ENCODE measurements at places on chromosomes 4 and X.

GRCh38 chr4:604131-604530, 21.2 kb upstream of the PDE6B start:
- DNase-seq = no peak

GRCh38 chrX:119647552-119648420, 41.6 kb upstream of the NKRF start:
- DNase-seq = no peak

DNA sequence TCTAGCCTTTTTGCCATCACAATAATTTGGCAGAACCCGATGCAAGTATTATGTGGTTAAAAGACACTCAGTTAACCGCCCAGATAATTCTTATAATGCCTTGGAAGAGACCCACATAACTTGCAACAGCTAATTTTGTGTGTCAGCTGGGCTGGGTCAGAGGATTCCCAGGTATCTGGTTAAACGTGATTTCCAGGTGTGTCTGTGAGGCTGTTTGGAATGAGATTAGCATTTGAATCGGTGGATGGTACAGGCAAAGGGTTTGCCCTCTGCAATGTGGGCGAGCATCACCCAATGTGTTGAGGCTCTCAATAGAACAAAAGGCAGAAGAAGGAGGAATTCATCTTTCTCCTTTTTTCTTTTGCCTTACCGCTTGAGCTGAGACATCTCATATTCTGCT, 314.2 kb upstream of the PUDP start:
- no peak for DNase-seq

GRCh38 chr4:137664046-137664387, 131.7 kb upstream of the PCDH18 start:
- DNase-seq = no peak

GRCh38 chr4:87118421-87118820, 102.0 kb downstream of the KLHL8 start:
- no peak for DNase-seq

GRCh38 chr4:167421201-167421600, 186.9 kb upstream of the SPOCK3 start:
- DNase-seq = no peak

- DNase-seq = no peak
These were observed 113.8 kb upstream of the PUDP start for GRCh38 chrX:7261672-7262332.

DNA sequence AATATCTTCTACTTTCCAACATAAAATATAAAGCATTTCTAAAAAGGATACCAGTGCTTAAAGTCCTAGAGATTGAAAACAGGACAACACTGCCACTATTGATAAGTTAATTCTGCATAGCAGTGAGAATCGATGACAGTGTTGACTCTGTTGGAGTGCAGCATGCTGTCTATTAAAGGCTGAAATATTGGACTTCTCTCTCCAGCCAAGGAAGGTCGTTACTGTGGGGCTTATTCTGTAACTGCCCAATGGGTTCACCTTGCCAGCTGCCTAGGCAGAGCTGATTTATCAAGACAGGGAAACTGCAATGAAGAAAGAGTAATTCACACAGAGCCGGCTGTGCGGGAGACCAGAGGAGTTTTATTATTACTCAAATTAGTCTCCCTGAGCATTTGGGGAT, 37.7 kb upstream of the PGM2 start:
- DNase-seq = no peak

GRCh38 chrX:134734466-134734952, 76.2 kb upstream of the PLAC1 start:
- DNase-seq = no peak

DNA sequence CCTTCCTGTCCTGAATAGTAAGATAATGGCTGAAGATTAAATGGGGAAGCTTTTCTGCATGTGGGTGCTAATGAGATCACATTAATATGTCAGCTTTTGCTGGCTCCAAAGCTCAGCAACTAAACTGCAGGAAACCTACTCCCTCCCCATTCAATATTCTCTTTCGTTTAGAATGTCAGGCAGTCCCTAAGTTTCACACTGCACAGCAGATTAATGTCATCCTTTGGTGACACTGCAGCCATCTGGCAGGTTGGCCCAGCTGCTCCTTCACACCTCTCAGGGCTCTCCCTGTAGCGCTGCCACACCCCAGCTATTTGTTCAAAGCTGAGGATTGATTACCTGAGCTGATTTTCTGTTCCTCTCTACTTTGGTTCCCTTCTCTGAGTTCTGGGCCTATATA, 110.5 kb downstream of the KDR start:
- no peak for DNase-seq

GRCh38 chr4:140609548-140610425, 41.0 kb upstream of the UCP1 start:
- no peak for DNase-seq

DNA sequence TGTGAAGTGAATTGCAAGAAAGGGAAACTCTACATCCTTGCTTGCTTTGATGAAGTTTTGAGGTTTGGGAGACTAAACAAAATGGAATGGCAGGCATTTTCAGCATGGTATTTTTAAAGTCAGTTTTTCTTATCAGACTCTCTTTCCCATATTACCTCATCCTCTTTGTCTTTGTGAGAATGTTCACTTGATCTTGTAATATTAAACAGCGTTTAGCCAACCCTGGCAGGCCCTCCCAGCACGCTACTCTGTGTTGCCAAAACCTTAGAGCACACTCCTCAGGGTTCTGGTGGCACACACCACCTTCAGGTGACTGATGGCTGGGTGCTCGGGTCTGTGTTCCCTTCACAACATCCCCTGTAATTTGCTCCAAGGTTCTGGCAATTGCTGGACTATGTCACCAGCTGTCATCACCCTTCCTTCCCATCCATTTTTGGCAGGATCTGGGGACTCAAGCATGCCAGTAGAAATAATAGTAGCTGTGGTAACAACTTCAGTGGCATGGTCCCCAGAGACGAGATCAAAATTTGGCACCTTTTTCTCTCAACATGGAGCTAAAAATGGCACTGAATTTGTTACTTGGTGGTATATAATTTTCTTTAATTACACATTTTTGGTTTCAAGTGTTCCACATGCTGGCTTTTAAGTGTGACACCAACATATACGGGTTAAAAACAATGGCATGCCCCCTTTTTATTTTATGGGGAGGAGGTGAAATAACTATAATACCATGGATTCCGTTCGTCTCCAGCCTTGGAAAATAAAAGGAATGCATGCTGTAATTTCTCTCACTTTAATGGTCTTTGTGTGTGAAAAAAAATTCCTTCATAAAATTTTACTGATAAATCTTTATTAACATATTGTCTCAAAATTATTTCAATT, 273.1 kb downstream of the DCTD start:
- no peak for DNase-seq

- no peak for DNase-seq
These were observed 101.7 kb upstream of the KLF8 start for GRCh38 chrX:56130436-56130835.

- DNase-seq = no peak
These were observed 100.1 kb downstream of the CRLF2 start for GRCh38 chrX:1112321-1112720.

GRCh38 chr4:184727430-184727829, 6.5 kb downstream of the CENPU start:
- DNase-seq = no peak

DNA sequence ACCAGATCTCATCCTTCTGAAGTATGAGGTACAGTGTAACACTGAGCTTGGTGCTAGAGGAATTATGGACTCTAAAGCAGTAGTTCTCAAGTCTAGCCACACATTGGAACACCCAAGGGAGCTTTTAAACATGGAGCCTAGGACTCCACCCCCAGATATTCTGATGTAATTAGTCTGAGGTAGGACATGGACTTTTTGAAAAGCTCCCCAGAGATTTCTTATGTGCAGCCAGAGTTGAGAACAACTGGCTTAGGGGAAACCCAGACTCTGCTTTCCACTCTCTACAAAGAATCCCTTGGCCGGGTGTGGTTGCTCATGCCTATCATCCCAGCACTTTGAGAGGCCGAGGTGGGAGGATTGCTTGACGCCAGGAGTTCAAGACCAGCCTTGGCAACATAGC, 11.6 kb upstream of the GDPD2 start:
- no peak for DNase-seq

GRCh38 chrX:150465326-150465725, 102.2 kb downstream of the MAMLD1 start:
- DNase-seq = no peak

DNA sequence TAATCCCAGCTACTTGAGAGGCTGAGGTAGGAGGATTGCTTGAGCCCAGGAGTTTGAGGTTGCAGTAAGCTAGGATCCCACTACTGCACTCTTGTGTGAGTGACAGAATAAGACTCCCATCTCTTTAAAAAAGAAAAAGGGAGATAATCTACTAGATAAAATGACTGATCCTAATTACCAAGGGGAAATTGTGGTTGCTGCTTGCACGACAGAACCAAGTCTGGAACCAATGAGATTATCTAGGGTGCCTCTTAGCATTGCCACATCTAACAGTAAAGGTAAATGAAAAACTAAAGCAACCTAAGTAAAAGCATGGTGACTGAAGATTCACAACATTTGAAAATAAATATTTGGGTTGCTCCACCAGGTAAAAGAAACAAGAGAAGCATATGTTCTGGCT, 185.1 kb downstream of the PDHA2 start:
- no peak for DNase-seq

DNA sequence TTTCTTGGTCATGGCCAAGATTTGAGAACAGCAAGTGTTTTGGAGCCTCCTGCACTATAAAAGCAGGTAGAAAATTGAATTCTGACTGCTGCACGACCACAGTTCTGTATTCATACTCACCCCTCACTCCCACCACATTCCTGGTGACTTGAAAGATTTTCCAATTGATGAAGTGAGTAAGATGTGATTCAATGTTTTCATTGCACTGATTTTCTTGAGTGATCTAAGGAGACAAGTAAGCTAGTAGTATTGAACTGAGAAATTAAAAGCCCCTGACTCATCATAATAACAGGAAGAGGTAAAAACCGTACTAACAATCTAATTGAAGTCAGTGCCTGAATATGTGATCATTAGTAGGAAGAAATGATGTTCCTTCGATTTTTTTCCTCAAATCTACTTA, 6.1 kb upstream of the SEC24D start:
- no peak for DNase-seq

- no peak for DNase-seq
These were observed 393.0 kb upstream of the GNPDA2 start for GRCh38 chr4:45119376-45119775.

DNA sequence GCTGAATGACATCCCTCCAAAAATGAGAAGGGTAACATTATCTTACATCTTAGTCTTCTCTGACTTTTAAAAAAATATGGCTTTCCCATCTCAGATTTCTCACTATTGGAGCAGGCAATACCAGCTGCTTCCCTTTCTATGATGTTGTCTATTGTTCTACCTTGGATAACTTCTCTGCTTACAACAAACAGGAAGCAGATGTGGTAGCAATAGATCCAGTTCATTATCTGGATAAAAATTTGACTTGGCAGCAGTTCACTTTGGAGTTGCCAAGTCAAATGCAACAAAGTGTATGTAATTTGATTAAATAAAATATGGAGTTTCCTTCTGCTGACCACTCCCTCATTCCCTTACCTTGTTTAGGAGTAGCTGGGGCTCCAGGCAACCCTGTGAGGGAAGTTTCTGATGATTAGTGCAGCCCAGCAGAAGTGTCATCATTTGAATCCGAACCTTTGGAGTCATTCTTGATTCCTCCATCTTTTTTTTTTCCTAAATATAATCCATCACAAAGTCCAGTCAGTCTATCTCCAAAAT, 72.0 kb upstream of the GPRIN3 start:
- no peak for DNase-seq

DNA sequence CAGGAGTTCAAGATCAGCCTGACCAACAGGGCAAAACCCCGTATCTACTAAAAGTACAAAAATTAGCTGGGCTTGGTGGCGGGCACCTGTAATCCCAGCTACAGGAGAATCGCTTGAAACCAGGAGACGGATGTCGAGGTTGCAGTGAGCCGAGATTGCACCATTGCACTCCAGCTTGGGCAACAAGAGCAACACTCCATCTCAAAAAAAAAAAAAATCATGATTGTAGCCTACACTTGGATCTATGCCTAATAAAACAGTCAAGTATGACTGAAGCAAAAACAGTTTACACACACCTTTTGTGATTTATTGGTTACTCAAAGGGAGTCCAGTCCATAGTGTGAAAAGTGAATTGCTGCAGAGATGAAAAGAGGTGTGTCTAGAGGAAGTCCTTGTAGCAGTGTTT, 34.7 kb upstream of the TASL start:
- DNase-seq = no peak

DNA sequence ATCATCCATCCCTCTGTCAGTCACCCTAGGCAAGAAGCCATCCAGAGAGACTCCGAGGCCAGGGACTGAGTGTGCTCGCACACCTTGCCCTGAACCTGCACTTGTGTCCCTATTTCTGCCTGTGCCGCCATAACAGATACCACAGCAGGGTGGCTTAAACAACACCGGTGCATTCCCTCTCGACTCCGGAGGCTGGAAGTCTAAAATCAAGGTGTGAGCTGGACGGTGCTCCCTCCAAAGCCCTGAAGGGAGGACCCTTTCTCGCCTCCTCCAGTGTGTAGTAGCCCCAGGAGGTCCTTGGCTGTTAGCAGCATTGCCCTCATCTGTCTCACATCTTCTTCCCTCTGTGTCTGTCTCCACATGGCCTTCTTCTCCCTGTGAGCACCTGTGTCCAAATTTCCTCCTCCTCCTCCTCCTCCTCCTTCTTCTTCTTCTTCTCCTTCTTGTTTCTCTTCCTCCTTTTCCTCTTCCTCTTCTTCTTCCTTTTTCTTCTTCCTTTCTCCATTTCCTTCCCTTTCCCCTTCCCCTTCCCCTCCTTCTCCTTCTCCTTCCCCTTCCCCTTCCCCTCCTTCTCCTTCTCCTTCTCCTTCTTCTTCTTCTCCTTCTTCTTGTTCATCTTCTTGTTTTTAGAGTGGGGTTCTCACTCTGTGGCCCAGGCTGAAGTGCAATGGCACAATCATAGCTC, 98.1 kb upstream of the ENPP6 start:
- no peak for DNase-seq

- DNase-seq = no peak
These were observed 4.0 kb upstream of the C4orf17 start for GRCh38 chr4:99506781-99507180.

GRCh38 chr4:27057053-27057452, 196.4 kb downstream of the STIM2 start:
- no peak for DNase-seq

DNA sequence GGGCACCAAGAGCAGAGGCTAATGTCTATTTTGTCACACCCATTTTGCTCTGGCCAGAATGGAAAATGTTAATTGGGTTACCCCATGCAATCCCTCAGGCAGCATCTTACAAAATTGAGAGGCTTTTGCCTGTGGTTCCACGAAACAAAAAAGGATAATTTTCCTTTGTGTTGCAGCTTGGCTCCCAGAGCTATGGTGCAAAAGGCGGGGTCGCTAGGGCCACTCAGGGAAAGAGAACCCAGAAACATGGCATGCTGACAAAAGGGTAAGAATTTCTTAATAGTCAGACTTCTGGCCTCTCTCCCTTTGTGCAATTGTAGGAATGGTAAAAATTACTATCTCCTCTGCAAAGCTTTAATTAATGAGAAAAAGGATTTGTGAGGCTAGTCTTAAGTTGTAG, 119.6 kb upstream of the BANK1 start:
- DNase-seq = no peak

GRCh38 chrX:39718981-39719380, 378.8 kb downstream of the BCOR start:
- DNase-seq = no peak
